D721Med (cell line): ENCODE measurements at places on chromosomes 4 and X.

DNA sequence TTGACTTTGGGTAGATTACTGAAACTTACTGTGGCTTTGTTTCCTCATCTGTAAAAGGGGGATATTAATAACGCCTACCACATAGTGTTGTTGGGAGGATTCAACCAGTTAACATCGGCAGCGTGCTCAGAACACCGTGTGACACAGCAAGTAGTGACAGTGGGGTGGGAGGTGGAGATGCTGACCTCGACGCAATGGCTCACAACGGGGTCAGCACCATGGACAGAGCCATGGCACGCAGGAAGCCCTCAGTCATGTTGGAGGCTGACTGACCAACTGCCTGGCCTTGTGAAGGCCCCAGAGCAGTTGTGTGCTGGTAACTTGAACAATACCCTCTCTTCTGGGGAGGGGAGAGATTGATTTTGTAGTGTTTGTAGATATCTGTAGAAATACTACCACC lies 93.2 kb downstream of the WFS1 start:
- no peak for DNase-seq

DNA sequence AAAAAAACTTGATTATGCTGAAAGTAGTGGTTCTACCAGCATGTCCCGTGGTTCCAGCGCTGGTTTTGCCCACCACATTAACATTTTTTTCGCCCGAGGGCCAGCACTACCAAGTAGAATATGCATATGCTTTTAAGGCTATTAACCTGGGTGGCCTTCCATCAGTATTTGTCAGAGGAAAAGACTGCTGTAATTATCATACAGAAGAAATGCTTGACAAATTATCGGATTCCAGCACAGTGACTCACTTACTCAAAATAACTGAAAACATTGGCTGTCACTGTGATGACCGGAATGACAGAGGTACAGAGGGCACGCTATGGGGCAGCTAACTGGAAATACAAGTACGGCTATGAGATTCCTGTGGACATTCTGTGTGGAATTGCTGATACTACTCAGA lies 34.6 kb downstream of the PRPS2 start:
- no peak for DNase-seq

- no peak for DNase-seq
These were observed 127.7 kb downstream of the SLC7A11 start for GRCh38 chr4:138114434-138114833.

- no peak for DNase-seq
These were observed 94.0 kb downstream of the PHF8 start for GRCh38 chrX:53950130-53950733.

- DNase-seq = no peak
These were observed 97.5 kb upstream of the PRPS2 start for GRCh38 chrX:12693754-12694153.

GRCh38 chr4:178086320-178086719 lies 644.1 kb upstream of the AGA start:
- DNase-seq = no peak

- DNase-seq = no peak
These were observed 34.3 kb downstream of the RAPGEF2 start for GRCh38 chr4:159137176-159137575.

- DNase-seq = no peak
These were observed 127.0 kb upstream of the SH3RF1 start for GRCh38 chr4:169397762-169398161.
